ENCODE measurements at places on chromosomes 3 and 15. TPM values are rescaled to one million over a fixed set of nuclear protein-coding genes. Genes with fewer than 3 reads are reported as not detected.

ADGRG7 gene
- total RNA-seq = 0.51 TPM

FES gene
- total RNA-seq = 68.3 TPM

FGF12 gene
- total RNA-seq = 1.2 TPM

C3orf52 gene
- total RNA-seq = 9.1 TPM

CALML4 gene
- 4.0 TPM for total RNA-seq
